Fibroblast of the aortic adventitia (primary cell): ENCODE measurements at places on chromosomes 11 and 22.

DNA sequence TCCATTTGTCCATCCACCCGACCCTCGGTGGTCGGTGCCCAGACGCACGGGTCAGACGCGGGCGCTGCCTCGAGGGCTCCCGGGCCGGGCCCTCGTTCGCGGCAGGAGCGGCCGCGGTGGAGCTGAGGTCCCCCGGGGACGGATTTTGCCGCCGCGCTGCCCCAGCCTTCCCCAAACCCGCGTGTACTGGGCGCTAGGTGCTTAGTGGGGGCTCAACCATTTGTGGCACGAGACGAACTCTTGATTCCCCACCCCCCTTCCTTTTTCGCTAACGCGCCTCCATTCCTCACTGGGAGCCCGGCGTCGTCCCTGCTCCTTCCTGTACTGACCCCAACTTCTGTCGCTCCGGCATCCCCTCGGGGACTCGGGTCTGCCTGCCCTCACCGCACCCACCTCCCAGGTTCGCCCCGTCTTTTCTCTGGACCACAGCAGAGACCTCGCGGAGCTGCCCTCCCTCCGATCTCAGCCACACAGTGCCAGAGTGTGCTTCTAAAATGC is 789 bp upstream of the CBX7 start:
- DNase-seq: no peak

DNA sequence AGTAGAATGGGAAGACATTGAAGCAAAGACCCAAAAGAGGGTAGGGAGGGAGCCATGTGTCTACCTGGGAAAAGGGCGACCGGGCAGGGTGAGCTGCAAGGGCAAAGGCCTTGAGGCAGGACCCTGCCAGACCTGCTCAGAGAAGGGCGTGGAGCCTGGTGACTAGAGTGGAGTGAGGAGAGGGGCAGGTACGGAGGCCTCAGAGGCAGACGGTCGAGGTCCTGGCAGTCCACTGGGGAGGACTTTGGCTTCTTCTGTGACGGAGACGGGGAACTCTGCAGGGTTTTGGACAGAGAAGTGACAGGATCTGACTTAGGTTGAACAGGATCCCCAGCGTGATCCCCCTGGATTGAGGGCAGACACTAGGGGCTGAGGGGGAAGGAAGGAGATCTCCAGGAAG is 12.9 kb downstream of the RIBC2 start:
- no peak for DNase-seq

GRCh38 chr11:95688501-95689222 is 100.9 kb downstream of the FAM76B start:
- no peak for DNase-seq

DNA sequence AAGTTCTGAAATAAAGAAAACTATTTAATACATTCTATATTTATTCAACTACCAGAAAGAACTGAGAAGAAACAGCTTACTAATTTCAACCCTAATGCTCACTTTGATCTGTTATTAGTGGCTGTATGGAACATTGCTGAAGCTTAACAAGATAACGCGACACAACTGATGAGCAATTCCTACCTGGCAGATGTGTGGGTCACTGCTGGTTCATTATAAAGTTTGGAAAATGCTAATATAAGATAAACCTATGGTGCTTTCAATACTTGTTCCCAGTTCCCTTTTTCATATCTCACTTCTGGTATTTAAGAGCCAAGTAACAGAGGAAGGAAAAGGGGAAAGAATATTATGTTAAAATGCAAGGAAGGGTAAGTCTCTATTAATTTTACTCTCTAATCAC is 10.5 kb downstream of the CTSC start:
- DNase-seq: no peak

- no peak for DNase-seq
These were observed 3.8 kb downstream of the MN1 start for GRCh38 chr22:27797520-27798391.
